ENCODE measurements at places on chromosomes 2 and 18.
A peak's percentile ranks its signal among the peaks of the same experiment; 100 is the strongest.

GRCh38 chr2:220166616-220167015, 539.2 kb downstream of the SLC4A3 start:
- DNase-seq: no peak

- no peak for DNase-seq
Measured at GRCh38 chr2:203585516-203585915, 50.4 kb upstream of the RAPH1 start.

- peak; percentile 47 for DNase-seq
Measured at GRCh38 chr2:227370791-227371312, 8.3 kb downstream of the TM4SF20 start.

- no peak for DNase-seq
Measured at GRCh38 chr18:51123046-51123395, 74.5 kb downstream of the MEX3C start.

DNA sequence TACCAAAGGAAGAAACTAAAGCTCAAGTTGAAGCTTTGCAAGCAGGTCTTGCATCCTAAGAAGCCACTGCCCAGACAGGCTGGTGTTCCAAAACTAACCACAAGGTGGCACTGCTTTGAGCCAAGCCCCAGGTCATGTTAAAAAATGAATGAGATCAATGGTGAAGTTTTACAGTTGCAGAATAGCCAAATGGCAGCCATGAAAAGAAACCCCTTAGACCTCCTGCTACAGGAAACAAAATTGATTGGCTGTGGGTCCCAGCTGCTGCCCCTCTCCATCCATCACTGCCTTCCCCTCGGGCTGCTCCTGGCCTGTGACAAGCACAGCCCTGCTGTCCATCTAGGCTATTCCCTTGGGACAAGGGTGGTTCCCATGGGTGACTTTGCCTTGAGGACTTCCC, 20.7 kb upstream of the MREG start:
- peak; percentile 79 for DNase-seq

- DNase-seq: no peak
Measured at GRCh38 chr2:164103271-164103670, 367.5 kb upstream of the FIGN start.

DNA sequence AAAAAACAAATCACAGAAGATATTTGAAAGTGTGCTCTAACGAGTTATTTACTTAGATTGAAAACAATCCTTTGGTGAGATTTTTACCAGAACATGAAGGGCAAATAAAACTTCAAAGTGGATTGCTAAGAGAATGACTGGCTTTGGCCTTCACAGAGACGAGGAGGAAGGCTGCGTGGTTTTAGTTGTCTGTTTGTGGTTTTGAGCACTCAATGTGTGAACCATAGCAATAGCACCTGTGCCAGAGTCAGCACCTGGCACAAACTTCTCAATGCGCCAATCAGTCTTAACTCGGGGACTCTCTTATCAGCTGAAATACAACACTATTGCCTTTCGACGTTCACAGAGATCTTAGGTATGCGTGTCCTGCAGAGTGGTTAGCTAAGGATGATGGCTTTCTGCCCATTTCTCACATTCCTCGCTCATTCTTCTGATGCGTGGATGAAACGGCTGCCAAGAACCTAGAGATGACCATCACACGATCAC, 70.0 kb downstream of the MBP start:
- DNase-seq: peak; percentile 79

- no peak for DNase-seq
Measured at GRCh38 chr2:42339191-42339912, 21.7 kb downstream of the COX7A2L start.

- no peak for DNase-seq
Measured at GRCh38 chr18:61865466-61866175, 27.2 kb downstream of the RNF152 start.

DNA sequence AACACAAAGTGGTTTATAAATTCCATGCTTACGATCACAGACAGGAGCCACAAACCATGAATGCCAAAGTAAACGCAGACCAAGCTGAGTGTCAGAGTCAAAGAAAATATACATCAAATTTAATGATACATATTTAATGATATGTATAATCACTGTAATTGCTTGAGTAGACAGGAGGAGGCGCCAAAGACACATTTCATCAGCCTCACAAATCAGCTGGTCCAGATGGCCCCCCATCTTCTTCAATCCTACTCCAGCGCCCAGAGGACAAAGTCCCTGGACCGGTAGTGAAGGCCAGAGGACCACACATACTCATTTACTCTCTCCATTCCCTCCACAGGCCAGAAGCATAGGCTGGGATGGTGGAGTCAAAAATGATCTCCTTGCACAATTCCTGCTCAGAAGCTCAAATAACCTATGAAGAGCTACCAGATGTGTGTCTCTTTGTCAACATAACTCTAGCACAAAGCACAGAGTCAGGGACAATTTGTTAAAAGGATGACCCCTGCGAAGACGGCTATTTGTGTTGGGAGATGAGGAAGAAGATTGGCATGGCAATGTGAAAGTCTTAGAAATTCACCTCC, 149.3 kb upstream of the PGAP1 start:
- no peak for DNase-seq

GRCh38 chr2:96336104-96336775, 674 bp downstream of the NCAPH start:
- DNase-seq: no peak

- DNase-seq: no peak
Measured at GRCh38 chr18:58599106-58599505, 29.8 kb downstream of the ALPK2 start.

DNA sequence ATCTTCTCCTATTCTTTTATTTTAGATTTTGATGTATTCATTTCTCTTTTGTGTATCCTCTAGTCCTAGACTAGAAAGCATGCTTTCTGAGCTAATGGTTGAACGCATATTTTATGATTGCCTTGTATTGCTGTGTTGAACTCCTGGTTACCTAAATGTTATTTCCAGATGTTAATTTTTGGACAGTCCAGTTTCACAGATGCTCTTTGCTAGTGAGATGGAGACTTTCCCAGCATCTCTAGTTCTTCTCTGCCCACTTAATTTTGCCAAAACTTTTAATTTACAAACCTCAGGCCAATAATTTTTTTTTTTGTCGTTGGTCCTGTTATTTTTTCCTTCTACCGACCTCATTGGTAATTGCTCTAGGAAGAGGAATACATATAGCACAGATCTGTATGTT, 153.2 kb downstream of the HAUS1 start:
- no peak for DNase-seq

GRCh38 chr2:186977433-186978045, 128.6 kb upstream of the ZSWIM2 start:
- DNase-seq: no peak

DNA sequence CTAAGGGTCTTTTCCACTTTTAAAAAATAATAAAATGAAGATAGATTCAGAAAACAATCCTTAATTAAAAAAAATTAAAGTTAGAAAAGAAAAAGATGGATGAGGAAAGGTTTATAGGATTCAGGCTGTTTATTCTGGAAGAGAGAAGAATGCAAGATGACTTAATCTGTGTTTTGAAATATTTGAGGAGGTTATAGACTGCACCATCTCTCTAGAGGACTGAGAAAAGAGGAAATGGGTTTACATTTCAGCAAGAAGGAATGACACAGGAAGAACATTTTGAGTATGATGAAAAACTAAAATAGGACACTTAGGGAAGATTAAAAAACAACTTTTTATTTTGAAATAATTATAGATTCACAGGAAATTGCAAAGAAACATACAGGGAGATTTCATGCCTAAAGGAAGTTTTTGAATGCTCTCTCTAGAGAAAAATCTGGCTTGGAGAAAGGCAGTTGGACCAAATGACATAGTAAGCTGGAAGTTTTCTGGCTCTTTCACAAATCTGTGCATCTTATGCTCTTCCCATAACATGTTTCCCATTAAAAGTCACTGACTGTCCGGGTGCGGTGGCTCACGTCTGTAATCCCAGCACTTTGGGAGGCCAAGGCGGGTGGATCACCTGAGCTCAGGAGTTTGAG, 75.0 kb downstream of the CERS6 start:
- DNase-seq: no peak

GRCh38 chr2:179861027-179861415, 391 bp downstream of the ZNF385B start:
- no peak for DNase-seq
